NCI-H1417 (cell line): ENCODE measurements at places on chromosomes 13 and 19.

GRCh38 chr19:3573858-3574637 lies 1.3 kb downstream of the HMG20B start:
- peak; percentile 93 for DNase-seq

DNA sequence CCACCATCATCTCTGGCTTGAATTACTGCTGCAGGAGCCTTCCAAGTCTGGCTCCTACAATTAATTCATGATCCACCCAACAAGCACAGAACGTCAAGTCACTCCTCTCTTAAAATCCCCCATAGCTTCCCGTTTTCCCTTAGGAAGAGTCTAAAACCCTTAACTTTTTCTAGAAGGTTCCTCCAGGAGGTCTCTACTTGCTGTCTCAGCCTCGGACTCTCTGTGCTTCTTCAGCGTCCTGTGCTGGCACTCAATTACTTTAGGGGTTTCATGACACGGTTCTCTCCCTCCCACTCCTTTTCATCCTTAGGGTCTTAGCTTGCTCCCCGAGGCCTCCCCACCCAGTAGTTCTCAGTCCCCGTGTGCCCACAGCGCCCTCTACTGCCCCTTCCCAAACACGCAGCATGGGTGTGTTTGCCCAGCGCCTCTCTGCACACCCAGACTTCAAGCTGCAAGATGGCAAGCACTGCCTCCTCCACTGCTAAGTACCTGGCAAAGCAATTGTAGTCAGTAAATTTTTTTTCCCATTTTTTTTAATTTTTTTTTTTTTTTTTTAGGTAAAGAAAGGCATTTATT lies 25.8 kb upstream of the MAP3K10 start:
- peak; percentile 10 for DNase-seq

GRCh38 chr13:101527130-101527529 lies 74.7 kb downstream of the ITGBL1 start:
- no peak for DNase-seq

DNA sequence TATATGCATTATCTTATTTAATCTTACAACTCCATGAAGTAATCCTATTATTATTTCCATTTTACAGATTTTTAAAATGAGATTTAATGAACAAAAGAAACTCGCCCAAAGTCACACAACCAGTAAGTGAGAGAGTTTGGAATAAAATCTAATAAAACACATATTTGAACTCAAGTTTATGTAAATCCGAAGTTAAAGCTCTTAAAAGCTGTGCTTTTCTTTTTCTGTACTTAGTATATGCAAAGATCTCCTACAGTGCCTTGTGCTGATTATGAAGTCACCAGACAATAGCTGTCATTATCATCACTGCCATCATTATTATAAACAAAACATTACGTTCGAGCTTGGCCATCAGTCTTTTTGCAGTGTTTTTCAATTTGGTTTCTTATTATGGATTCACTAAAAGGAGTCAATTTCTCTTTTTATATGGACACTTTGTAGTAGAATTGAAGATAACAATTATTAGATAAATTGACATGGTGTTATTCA lies 29.7 kb upstream of the ENOX1 start:
- peak; percentile 19 for DNase-seq

- DNase-seq, result no peak
Measured at GRCh38 chr19:47406711-47407416, 12.5 kb downstream of the MEIS3 start.

- DNase-seq, result no peak
Measured at GRCh38 chr19:47797996-47798903, 6.1 kb downstream of the TPRX1 start.

DNA sequence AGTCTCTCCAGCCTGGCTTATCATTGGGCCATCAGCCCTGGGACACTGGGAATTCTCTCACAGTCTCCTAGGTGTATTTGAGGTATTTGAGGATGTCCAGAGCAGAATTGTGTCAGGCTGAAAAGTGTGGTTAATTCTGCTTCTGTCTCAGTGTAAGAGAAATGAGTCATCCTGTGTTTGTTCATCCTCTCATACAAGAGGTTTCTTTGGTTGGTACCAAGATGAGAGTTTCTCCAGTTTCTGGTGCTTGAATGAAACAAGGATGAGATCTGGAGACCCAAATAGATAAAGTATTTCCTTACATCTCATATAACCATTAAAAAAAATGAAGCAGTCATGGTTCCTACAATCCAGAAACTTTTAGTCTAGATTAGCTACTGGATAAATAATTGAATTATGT lies 7.7 kb downstream of the ZNF253 start:
- no peak for DNase-seq

DNA sequence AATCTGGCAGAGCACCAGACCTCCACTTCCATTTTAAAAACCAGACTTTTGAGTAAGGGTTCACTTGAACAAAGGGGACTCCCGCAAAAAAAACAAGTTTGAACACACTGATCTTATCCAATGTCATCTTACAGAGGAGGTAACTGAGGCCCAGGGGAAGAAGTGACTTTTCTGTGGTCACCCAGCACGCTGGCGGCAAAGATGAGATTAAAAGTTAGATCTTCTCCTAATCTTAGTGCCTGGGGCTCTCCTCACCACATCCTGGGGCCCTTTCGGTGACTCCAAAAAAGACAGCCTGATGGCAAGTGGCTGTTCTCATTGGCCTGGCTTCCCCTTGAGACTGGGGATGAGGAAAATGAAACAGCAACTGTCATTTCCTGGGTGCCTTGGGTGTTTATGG lies 101.8 kb upstream of the ZNF98 start:
- DNase-seq, result no peak

GRCh38 chr19:44401139-44402115 lies at the start of gene ZNF285:
ZNF285 (minus strand) TSS chr19:44401608; CDS start chr19:44397213, 4,395 bp downstream.
- no peak for DNase-seq

DNA sequence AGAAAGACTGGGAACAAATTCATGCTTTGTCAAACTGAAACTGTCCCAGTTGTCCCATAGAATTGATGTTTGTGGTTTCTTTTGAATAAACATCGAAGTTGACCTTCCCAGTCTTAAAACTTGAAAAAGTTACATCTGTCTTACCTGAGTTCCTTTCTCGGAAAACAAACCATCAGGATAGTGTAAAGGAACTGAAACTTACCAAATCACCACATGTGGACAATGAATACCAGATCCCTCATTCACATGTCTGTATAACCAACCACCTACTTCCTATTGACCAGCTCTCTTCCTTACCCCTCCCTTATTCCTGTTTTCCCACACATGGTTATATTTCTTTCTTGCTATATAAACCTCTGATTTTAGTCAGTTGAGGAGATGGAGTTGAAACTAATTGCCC lies 791.7 kb upstream of the PCDH20 start:
- DNase-seq, result no peak

DNA sequence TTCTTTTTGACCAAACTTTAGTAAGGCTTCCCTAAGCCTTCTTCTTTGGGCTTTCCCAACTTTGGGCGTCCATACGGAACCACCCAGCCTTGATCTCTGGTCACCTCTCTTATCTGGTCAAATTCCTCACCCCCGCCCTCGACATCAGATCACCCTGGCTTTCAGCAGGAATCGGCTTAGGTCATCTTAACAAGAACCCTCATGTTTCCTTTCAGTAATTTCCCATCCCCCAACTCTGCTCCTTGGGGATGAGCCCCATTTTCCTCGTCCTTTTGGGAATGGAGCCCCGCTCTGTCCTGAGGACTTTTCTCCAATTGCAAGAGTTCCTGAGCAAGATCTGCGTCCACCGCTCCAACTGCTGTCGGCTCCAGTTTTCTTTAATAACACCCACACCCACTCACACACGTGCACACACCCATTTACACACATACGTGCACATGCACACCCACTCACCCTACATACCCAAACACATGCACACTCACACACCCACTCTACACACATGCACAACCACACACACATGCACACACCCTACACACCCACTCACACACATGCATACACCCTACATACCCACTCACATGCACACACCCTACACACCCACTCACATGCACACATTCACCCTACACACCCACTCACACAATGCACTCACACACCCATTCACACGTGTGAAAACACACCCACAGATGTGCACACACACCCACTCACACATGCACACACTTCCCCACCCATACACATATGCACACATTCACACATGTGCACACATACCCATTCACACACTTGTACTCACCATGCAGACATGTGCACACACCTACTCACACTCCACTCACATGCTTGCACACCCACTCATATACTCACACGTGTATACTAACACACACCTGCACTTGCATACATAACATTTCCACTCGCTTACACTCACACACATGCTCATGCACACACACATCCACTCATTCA lies 87.0 kb upstream of the TM9SF2 start:
- DNase-seq, result no peak

DNA sequence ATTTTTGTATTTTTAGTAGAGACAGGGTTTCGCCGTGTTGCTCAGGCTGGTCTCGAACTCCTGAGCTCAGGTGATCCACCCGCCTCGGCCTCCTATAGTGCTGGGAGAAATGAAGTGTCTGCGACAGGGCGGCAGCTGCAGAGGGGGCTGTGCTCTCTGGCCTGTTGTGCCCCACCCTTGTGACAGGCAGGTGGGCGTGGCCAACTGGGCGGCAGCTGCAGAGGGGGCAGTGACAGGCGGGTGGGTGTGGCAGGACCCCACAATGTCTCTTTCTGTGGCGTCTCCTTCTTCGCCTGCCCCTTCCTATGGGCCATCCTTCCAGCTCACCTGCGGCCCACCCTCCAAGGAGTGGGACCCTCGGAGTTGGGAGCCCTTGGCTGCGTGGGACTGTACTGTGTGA lies 11.8 kb downstream of the STK11 start:
- no peak for DNase-seq

- DNase-seq, result no peak
Measured at GRCh38 chr13:25192489-25192888, 20.4 kb upstream of the AMER2 start.

- DNase-seq, result no peak
Measured at GRCh38 chr13:101211261-101211660, 205.0 kb downstream of the NALCN start.

GRCh38 chr13:23434491-23434890 lies 989 bp upstream of the SACS start:
- DNase-seq, result no peak

DNA sequence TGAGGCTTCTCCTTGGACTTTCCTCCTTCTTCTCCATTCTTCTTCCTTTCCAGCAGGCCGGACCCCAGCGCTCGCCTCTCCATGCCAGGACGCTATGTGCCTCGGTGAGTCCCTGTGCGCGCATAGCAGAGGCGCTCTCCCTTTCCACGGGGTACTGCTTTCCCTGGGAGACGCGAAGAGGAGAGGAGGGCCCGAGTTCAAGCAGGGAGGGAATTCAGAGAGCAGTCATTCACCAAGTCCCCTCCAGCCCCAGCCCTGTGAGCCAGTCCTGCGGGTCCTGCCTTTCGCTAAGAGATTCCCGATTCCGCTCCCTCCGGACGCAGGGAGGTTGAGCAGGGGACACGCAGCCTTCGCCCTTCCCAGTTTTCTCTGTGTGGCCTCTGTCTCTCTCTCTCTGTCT lies 160.4 kb downstream of the EFNB2 start:
- DNase-seq, result no peak

- no peak for DNase-seq
Measured at GRCh38 chr19:8305798-8306197, 2.4 kb downstream of the CD320 start.

DNA sequence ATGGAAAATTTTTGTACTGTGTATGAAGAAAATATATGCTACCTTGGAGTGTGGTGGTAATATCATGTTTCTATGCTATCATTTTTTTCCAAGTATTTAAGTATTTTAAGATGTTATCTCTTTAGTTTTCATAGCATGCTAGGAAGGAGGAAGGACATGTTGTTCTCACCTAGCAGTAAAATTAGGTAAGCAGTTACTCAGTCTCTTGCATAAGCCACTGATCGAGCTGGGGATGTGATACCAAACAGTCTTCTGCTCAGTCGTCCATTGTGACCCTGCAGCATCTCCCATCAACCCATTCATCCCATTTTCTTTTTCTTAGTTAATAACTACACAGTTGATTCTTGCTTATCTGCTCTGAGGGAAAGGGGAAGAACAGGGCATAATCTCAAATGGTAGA lies 130.6 kb downstream of the KLF5 start:
- DNase-seq, result no peak

- DNase-seq, result no peak
Measured at GRCh38 chr19:907183-907853, 5.7 kb downstream of the R3HDM4 start.

DNA sequence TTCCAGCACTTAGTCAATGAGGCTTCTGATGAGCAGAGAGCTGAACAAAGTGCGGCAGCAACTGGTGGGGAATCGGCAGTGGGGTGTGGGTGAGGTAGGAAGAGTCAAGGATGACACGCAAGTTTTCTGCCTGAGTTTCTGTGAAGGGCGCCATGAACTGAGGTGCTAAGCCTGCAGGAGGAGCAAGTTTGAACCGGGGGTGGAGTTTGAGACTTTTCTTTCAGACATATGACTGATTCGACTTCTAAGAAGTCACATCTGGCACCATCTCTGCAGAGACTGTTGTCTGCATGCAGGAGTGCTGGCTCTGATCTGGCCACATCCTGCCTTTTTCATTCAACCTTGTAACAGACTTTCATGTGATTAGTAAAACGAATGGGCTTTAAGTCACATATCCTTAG lies 14.8 kb upstream of the GPI start:
- DNase-seq, result no peak

- no peak for DNase-seq
Measured at GRCh38 chr13:99028890-99029289, 51.0 kb upstream of the DOCK9 start.

DNA sequence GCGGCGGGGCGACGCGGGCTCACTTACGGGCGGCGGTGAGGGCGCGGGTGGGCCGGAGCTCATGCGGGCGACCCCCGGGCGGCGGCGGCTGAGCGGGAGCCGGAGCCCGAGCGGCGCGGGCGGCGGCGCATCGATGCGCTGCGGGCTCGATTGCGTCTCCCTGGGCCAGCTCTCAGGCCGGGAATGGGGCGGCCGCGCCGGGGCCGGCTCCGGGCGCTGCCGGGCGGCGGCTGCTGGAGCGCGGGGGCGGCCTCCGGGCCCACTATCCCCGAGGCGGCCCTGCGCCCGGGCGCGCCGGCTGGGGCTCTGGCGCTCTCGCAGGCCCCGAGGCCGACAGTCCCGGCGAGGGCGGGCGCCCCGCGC lies 1.4 kb upstream of the TSHZ3 start:
- DNase-seq, result no peak

GRCh38 chr13:108897955-108898354 lies 268.5 kb downstream of the MYO16 start:
- no peak for DNase-seq

- no peak for DNase-seq
Measured at GRCh38 chr19:12789098-12789903, 2.0 kb upstream of the JUNB start.

- DNase-seq, result no peak
Measured at GRCh38 chr13:98483601-98484288, 93.2 kb downstream of the STK24 start.

- DNase-seq, result no peak
Measured at GRCh38 chr19:5693195-5694166, 3.4 kb downstream of the RPL36 start.
